ENCODE measurements at places on chromosomes 1 and 21. TPM values are rescaled to one million over a fixed set of nuclear protein-coding genes. Genes with fewer than 3 reads are reported as not detected.
A peak's percentile ranks its signal among the peaks of the same experiment; 100 is the strongest.

- H3K27ac ChIP-seq: no peak overlapping the region
- peaks cover 7% of the 10 kb centered on the region for H3K4me1 ChIP-seq
- no peaks in the 10 kb centered on the region for H3K36me3 ChIP-seq
- DNase-seq: no peak
- H3K27me3 ChIP-seq: no peaks in the 10 kb centered on the region
- H3K4me3 ChIP-seq: no peak overlapping the region
Observed at GRCh38 chr1:17220287-17220686, 15.4 kb downstream of the PADI1 start.

DNA sequence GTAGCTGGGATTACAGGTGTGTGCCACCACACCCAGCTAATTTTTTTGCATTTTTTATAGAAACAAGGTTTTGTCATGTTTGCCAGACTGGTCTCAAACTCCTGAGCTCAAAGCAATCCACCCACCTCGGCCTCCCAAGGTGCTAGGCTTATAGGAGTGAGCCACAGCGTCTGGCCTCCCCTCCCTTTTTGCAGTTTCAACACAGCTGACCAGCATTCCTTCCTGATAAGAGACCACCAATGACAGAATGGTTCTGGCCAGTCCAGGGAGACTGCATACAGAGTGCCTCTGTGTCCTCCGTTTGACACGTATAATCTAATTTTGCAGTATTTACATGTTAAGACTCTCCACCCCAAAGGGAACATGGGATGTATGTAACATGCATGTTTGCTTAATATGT, 46.4 kb upstream of the CACHD1 start:
- H3K27ac ChIP-seq: no peak overlapping the region
- 0 out of 2 replicates have a peak, but pooled peaks cover 2% of the 10 kb centered on the region for H3K27me3 ChIP-seq

- peaks cover 3% of the 10 kb centered on the region for H3K4me1 ChIP-seq
- peak overlapping the region; percentile 69 for H3K4me3 ChIP-seq
- peak; percentile 82 for DNase-seq
- no peaks in the 10 kb centered on the region for H3K27me3 ChIP-seq
- no peaks in the 10 kb centered on the region for H3K36me3 ChIP-seq
Observed at GRCh38 chr1:90850898-90851710, 134.0 kb upstream of the BARHL2 start.

GRCh38 chr1:23343221-23344110, 618 bp downstream of the HNRNPR start:
- peak; percentile 70 for DNase-seq
- no peaks in the 10 kb centered on the region for H3K27me3 ChIP-seq
- H3K4me3 ChIP-seq: peak overlapping the region; percentile 82
- H3K27ac ChIP-seq: peak overlapping the region; percentile 98

DNA sequence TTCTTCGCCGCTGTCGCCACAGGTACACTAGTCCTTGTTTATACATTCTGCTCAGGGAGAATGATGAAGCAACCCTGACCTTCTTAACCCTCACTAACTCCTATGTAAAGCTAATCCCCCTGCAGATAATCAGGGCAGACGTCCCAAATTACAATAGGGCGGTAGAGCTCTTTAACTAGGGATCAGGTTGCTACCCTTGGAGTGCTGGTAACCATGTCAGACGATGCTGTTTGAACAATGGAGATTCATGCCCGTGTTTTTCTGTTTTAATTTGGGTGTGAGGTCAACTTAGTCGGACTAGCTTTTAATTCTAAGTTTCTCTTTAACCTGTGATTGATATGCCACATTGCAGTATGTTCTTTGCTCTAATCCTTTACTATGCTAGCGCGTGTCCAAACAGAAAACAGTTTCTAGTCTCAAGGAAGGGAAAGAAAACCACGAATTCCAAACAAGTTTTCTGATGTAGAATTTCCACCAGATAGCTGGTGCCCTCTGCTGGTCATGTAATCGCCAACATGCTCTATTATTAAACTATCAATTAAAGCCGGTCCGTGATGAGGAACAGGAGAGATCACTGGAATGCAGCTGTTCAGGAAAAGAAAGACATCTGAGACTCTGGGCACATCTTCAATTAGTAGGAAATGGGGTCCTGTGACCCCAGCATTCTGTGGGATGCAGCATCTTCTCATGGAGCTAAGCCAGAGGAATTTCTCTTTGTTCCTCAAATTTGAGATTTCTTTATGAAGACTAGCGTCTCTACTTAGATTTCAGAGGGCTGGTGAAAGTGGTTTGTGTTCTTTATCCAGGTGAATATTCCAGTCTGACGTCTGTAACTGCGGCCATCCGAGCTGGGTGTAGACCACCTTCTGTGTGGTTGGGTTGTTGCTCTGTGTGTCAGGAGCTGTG, 18.3 kb upstream of the VAMP3 start:
- no peak overlapping the region for H3K27ac ChIP-seq
- peak overlapping the region; percentile 21 for H3K4me3 ChIP-seq
- H3K36me3 ChIP-seq: no peaks in the 10 kb centered on the region
- peaks cover 14% of the 10 kb centered on the region for H3K27me3 ChIP-seq

DNA sequence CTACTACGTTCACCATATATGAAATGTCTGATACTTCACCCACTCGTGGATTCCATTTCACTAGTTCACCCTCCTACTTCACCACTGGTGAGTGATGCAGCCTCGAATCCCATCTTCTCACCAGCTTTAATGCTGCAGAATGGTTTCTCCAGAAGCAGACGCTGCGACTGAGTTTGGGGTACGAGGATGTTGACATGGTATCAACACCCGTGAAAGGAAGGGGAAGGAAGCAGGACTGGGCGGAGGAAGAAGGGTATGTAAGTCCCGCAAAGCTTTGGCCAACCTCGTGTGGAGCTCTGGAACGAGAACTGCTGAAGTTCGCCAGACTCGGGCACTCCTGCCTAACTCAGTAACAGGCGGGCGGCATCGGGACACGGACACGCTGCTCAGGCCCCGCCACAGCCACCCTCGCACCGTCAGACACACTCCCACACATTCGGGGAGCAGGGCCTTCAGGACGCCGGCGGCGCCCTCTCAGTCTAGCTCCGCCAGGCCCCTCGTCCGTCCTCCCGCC, 833 bp upstream of the DIP2A start:
- H3K4me3 ChIP-seq: peak overlapping the region; percentile 99
- H3K36me3 ChIP-seq: peaks cover 24% of the 10 kb centered on the region
- no peaks in the 10 kb centered on the region for H3K27me3 ChIP-seq
- peaks cover 51% of the 10 kb centered on the region for H3K4me1 ChIP-seq

PDC gene
- total RNA-seq: not detected

BTG2 gene
- total RNA-seq: 4.0 TPM

EDARADD gene
- not detected for total RNA-seq

LDLRAD1 gene
- not detected for total RNA-seq

RNF115 gene
- 23.8 TPM for total RNA-seq

UBASH3A gene
- total RNA-seq: not detected

RNF186 gene
- total RNA-seq: not detected

Data from SJSA1 (cell line).